Right hindlimb (tissue), 1 donor: ENCODE measurements at places on chromosomes 5 and 9.
A peak's percentile ranks its signal among the peaks of the same experiment; 100 is the strongest.

- DNase-seq = no peak
These were observed at the start of gene BHMT for GRCh38 chr5:79111387-79111959. BHMT (plus strand) TSS chr5:79111809; CDS start chr5:79111886, 77 bp downstream.

DNA sequence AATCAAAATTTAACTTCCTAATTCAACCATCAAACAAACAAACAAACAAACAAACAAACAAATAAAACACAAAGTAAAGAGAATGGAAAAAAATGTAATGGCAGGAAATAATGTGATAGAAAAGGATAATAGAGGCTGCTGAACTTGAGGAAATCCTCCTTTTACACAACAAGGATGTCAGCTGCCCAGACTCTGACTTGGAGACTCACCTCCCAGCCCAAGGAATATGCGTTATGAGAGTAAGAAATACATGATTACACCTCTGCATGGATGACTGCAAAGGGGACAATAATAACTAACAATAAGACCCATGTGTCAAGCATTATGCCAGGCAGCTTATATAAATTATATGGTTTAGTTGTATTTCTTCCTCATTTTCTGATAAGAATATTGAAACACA lies 46.6 kb upstream of the JAK2 start:
- no peak for DNase-seq

DNA sequence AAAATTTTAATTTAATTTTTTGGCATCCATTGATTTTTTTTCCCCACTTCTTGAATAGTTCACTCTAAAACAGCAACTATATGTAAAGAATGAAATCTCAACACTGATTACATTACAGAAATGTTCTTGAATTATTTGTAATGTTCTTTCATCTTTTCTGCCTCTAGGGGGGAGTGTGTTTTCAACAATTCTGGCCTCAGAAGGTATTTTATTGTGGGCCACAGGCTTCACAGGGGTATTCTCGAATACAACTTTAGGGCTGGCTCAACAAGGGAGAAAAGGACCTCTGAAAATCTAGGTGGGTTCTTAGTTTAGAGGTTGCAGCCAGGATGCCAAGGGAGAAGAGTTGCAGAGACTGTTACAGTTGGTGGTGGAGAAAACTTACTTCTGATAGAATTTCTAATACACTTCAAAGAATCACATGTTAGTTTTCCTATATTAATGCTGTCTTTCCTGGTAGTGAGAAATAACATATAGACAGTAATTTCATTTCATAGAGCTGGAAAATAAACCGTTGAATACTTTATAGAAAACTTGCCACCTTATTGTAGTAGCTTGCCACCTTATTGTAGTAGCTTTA lies 3.6 kb upstream of the NPR3 start:
- DNase-seq = no peak

GRCh38 chr9:126783949-126784348 lies 20.9 kb upstream of the ZBTB43 start:
- DNase-seq = peak; percentile 36

DNA sequence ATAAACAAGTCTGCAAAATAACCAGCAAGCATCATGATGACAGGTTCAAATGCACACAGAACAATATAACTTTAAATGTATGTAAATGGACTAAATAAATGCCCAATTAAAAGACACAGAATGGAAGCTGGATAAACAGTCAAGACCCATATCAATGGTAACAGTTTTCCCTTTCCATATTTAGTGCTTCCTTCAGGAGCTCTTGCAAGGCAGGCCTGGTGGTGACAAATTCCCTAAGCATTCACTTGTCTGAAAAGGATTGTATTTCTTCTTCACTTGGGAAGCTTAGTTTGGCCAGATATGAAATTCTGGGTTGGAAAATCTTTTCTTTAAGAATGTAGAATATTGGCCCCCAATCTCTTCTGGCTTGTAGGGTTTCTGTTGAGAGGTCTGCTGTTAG lies 120.2 kb upstream of the RASA1 start:
- DNase-seq = no peak

DNA sequence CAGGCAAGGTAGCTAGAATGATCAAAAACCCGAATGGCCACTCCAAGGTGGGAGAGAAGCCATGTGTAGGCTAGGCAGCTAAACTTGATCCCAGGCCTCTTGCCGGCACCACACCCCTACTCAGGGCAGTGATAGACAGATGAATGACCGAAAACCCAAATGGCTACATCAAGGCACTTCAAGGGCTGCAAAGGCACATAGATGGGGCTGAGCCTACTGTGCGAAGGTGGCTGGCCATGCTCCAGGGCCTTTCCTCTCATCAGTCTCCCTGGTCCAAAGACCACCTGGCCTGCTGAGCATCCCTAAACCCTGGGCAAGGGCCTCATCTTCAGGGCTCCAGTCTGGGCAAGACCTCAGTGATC lies 3.7 kb upstream of the TIFAB start:
- peak; percentile 7 for DNase-seq

DNA sequence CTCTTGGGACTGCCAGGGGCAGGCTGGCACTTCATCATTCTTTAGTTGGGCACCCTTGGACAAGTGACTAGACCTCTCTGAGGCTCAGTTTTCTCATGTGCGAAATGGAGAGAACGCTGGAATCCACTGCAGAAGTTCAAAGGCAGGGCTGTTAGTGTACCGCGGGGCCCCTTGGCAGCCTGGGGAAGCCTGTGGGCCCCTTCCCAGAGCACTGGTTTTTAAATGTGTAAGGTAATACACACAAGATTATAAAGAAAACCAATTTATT lies 209.5 kb upstream of the MVB12B start:
- DNase-seq = no peak

- DNase-seq = no peak
These were observed 99.2 kb upstream of the IQGAP2 start for GRCh38 chr5:76303921-76304320.

DNA sequence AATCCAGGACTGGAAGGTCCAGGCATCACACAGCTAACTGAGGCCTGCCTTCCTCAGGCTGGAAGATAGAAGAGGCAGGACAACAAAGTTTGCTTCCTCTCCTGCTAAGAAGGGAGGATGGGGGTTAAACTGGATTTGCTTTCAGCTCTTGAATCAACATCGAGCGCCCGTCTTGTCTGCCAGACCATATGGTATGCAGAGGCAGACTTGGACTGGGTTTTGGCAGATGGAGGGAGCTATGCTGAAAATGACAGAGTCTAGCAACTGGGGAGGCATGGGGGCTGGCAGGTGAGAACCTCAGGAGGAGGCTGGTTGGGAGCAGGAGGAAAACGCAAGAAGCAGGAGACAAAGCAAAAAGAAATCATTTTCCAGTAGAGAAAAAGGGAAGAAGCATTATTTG lies 289.5 kb upstream of the IL12B start:
- DNase-seq = no peak

DNA sequence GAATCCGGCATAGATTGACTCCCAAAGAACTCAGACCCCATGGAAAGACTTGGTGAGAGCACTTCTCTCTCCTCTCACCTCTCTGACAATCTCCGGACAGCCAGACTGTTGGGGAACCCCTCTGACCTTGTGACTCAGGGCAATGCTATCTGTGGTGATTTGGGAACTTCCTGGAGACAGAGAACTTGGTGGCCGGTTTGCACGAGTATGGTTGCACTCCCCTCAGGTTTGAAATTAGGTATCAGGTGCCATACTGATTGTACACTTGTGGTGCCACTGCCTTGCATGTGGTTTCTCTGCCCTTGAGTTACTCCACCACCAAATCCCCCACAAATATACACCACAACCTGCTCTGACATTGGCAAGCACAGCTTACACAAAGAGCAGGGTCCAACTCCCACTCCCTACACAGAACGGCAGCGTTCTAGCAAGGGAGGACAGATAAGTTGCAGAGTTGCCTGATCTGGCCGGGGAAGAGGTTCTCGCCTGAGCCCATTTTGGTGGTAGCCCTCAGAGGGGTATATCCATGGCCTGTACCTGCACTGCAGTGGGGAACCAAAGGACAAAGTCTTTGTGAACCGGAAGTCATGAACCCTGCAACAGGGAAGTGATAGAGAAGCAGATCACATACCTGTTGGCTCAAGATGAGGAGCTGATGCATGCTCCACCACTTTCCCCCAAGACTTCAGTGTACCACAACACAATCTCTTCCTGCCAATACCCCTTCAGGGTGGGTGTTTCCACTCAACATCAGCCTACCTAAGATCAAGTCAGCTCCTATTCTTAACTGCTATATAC lies 255.1 kb downstream of the MCTP1 start:
- no peak for DNase-seq

GRCh38 chr9:130292106-130292505 lies 26.5 kb downstream of the HMCN2 start:
- no peak for DNase-seq

DNA sequence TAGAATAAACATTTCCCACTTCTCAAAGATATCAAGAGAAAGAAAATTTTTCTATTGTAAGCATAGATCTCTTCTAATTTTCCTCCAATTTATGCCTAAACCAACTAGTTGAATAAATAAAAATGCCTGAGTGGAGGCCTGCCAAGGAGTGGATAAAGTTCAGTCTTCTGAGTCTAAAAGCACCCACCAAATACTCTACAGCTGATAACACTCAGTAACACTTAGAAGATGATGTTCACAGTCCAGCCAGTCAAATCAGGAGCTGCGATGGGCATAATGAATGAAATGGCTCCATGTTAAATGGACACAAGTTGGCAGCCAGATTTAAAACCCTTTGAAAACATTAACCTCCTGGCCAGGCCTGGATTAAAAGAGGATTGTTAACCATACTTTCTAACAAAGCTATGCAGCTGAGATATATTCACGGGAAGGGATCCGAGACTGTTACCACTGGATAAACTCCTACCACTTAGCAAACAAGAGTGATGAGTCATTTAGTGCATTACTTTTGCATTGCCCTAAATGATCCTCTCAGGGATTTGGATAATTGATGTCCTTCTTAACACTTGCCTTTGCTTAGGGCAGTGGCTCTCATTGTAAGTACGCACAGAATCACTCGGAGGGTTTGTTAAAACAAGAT lies 63.7 kb upstream of the CCDC112 start:
- no peak for DNase-seq

DNA sequence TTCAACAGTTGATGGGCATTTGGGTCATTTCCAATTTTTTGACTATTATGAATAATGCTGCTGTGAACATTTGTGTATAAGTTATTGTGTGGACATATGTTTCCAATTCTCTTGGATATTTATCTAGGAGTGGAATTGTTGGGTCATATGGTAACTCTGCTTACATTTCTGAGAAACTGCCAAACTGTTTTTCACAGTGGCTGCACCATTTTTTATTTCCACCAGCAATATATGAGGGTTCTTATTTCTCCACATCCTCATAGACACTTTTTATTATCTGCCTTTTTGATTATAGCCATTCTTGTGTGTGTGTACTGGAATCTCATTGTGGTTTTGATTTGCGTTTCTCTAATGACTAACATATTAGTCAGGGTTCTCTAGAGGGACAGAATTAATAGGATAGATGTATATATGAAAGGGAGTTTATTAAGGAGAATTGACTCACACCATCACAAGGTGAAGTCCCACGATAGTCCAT lies 14.7 kb upstream of the MED27 start:
- DNase-seq = no peak

DNA sequence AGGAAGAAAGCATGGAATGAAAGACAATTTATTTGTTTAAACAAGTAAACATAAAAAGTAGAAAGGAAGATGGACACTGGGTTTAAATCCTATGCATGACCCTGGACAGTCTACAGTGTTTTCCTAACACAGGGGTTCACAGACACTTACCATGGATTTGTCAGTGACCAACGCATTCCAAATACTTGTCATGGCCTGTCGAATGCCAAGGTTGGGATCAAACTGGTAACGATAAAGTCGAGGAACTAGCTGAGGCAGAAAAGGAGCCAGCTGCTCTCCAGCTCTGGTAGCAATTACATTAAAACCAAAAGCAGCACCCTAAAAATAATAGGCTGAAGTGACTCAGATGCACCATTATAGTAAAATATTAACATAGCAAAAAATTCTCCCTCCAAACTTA lies 59.4 kb upstream of the OR2K2 start:
- no peak for DNase-seq

DNA sequence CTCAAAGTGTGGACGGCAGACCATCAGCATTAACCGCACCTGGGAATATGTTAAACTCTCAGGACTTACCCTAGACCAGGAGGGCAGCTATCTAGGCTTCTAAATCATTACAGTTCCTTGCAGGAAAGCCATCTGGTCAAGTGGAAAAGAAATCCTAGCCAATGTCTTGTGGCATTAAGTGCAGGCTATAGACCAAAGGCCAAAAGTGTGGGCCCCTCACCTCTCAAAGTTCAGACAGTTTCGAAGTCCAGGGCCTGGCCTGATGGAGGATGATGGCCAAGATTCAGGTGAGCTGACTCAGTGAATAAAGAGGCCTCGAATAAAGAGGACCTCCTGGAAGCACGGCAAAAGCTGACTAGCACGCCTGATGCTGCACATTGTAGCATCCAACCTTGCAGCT lies 24.0 kb upstream of the PTPN3 start:
- no peak for DNase-seq

DNA sequence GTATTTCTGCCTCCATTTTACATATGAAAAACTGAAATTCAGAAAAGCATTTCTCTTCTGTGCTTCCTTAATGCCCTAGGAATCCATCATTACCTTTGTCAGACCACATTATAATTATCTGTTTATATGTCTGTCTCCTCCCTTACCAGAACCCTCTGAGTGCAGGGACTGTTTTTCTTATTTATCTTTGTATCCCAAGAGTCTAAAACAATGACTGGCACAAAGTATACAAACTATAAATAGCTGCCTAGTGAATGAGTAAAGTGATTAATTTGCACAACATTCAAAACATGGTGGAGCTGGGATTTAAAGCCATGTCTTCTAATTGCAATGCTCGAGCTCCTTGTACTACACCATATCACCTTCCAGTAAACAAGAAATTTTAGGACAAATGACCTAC lies 49.3 kb upstream of the HK3 start:
- no peak for DNase-seq

DNA sequence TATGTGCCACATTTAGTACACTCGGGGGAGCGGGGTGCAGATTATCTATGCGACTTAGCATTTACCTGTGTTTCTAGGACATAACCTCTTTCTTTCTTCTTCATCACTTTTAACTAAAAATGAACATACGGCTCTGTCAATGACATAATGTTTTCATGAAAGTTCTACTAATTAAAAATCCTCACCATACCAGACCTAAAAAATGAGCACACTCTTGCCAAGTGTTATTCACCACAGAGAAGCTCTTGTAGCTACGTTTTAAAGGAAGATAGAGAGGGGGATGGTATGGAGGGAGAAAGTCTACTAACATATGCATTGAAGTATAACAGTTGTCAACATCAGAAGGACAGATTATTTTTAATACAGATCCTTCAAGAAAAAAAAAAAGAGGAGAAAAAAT lies 1.6 kb downstream of the CDH10 start:
- no peak for DNase-seq
